Activated CD8-positive, alpha-beta memory T cell treated with anti-CD3 and anti-CD28 coated beads for 1 hour (primary cell): ENCODE measurements at places on chromosomes 5 and 9.

GRCh38 chr5:78543916-78544315 is 104.7 kb downstream of the LHFPL2 start:
- no peak for DNase-seq

DNA sequence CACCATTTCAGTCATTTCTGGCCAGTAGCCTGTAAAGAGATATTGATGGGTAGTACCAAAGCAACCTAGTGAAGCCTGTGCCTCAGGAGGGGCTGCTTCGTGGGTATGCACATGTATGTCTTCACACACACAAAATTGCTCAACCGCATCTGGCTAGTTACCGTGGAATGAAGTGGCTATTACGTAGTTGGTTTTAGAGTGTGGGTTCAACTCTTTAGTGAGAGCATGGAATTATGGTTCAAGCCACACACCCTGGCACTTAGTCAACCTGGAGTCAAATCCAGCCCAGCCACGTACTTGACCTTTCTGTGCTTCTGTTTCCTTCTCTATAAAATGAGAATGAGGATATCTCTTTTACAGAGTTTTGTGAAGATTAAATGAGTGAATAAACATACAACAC is 174.9 kb downstream of the TTC39B start:
- DNase-seq = no peak

GRCh38 chr5:88688156-88688983 is 194.6 kb downstream of the MEF2C start:
- no peak for DNase-seq

DNA sequence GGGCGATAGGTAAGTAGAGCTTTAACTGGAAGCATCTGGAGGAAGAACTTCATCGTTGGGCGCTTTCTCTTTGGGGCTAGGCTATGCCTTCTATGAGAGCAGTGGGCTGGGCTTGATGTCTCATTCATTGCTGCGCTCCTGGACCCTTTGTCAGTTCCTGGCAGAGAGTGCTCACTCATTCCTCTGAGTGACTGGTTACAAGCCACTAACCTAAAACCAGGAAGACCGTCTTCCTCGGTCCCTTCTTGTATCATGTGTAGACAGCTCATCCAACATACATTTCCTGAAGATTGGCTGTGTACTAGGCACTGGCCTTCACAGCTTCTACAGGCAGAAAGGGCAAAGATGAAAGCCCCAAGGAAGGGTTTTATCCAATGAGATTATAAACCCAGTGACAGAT is 6.4 kb downstream of the SWI5 start:
- no peak for DNase-seq

GRCh38 chr9:18393340-18394130 is 80.4 kb upstream of the ADAMTSL1 start:
- no peak for DNase-seq

DNA sequence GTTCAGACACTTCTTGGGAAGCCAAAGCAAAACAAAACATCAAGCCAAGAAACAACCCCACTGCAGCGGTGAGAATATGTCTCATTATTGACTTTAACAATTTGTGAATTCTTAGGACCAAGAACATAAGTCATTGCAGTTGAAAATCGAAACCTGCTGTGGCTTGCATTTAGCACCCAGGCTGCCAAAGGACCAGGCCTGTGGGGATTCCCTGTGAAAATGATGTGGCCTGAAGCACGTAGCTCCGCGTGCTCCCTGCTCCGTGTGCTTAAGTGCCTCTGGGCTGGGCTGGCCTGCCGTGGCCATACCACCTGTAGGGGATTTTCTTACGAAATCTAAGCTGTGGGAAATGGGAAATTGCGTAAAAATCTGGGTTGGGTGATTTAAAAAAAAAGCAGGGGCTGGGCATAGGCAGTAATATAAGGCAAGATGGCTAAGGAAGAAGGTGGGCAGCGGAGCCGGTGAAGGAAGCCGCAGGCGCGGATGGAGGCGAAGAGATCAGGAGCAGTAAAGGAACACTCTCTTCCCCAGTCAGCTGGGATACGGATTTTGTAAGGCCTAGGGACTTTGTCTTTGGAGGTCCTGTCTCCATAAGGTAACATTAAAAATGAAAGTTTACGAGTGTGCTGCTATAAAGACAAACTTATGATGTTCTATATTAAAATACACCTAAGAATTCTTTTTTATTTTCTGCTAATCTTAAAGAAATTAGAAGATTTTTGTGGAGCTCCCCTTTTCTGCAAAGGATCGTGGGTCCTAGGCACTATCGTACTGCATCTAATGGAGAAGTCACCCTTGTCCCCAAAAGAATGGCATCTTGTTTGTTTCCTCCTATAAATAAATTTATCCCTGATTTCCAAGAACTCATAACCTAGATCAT is 189.6 kb upstream of the SEMA6A start:
- DNase-seq = no peak

DNA sequence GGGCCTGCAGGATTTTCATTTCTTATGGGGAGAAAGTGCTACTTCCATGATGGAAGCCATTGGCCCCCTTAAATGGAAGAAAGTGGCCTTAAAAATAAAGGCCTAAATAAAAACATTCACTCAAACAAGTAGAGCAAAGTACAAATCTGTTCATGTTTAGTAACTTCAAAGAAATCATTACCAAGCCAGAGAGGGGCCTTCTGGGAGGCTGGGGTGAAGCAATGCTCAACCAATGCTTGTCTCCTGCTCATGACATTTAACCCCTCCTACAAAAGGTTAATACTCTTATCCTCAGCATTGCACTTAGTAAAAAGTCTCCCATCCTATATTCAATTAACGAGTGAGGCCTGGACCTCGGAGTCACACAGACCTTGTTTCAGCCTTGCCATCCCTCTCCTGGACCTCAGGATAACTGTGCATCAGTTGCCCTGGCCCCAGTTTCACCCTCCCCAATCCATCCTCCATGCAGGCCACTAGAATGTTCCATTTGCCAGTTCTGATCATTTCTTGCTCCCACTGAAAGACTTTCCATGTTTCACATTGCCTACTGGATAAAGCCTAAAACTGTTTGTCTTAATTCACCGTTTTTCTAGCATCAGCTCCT is 36.9 kb upstream of the ALDH1B1 start:
- DNase-seq = no peak

- no peak for DNase-seq
These were observed 512.9 kb downstream of the HINT1 start for GRCh38 chr5:130652176-130652575.

DNA sequence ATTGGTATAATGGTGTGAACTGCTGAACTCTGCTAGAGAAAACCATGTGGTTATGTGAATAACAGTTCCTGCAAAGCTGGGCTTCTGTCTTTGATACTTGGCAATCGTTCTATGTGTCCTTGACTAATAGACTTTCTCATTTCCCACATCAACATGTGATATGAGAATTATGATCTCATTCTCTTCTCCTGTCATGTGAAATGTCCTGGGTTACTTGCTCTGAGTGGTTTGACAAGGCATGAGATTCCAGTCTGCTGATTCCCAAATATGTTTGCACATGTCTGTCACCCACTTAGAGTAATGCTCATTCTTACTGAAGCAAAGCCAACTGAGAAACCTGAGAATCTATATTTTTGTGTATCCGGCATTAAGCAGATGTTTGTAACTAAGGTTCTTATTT is 141.2 kb downstream of the PARP8 start:
- no peak for DNase-seq

GRCh38 chr5:154196955-154197652 is 6.6 kb downstream of the GALNT10 start:
- DNase-seq = no peak

DNA sequence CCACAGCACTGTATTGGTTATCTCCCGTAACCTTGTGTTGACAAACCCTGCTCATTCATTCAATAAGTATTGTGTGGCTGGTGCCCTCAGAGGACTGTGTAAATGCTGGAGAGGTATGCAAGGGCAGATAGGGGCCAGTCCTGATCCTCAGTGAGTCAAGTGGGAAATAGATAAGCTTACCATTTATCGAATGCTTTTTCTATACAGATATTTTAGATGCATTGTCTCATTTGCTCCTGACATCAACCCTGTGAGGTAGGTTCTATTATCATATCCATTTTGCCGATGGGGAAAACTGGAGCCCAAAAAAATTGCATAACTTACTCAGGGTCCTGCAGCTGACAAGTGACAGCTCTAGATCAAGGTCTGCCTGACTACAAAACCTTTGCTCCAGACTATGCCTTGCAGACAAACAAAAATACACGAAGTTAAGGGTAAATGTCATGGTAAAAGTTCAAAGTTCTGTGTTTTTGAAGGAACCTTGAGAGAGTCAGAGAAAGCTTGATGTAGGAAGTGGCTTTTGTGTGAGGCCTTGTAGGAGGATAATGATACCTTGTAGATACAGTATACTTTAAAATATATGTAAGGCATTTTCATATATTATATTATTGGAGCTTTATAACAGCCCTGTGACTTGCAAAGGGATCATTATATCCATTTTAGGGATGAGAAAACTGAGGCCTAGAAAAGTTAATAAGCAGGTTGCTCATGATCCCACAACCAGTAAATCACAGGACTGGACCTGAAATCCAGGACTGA is 22.7 kb downstream of the CYFIP2 start:
- no peak for DNase-seq
